ENCODE measurements at places on chromosomes 16 and 17.
A peak's percentile ranks its signal among the peaks of the same experiment; 100 is the strongest.

GRCh38 chr17:70098030-70098429 lies 23.0 kb downstream of the KCNJ16 start:
- no peak for DNase-seq

- DNase-seq: peak; percentile 81
Observed at GRCh38 chr17:37490022-37490587, 414 bp downstream of the DUSP14 start.

GRCh38 chr17:83132251-83133081 lies 53.1 kb downstream of the METRNL start:
- peak; percentile 13 for DNase-seq

DNA sequence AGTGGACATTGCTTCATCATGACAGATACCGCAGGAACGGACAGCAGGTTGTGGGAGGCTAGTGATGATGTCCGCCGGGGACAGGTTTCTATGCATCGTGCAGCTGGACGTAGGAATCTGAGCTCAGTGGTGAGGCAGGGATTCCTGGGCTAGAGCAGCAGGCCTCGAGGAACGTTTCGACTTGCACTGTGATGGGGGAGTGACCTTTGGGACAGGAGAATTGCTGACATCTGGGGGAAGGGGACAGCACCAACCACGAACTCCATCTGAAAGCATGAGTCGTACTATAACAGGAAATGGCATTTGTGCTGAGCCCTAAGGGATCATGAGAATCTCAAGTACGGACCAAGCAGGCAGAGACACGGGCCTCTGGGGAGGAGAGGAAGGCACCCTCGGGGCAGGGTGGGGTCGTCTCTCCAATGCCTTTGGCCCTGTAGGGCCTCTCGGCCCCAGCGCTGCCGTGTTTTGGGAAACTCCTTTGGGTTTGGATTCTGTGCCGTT lies 65.8 kb upstream of the ENDOV start:
- no peak for DNase-seq

DNA sequence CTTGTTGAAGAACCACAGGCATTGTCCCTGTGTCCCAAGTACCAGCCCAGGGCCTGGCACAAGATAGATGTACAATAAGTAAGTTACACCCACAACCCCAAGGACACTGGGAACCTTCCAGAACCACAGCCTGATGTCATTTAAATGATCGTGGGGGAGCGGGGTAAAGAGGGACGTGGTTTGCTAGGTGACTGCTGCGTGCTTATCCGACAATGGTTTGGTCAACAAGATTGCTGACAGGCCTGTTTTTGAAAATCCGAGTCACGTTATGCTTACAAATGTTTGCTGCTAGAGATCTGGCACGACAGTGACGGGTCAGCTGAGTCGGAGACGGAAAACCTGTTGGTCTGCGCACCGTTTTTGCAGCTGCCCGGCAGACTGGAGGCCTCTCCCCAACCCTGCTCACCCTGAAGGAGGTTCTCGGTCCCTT lies 22.8 kb downstream of the COTL1 start:
- DNase-seq: no peak

DNA sequence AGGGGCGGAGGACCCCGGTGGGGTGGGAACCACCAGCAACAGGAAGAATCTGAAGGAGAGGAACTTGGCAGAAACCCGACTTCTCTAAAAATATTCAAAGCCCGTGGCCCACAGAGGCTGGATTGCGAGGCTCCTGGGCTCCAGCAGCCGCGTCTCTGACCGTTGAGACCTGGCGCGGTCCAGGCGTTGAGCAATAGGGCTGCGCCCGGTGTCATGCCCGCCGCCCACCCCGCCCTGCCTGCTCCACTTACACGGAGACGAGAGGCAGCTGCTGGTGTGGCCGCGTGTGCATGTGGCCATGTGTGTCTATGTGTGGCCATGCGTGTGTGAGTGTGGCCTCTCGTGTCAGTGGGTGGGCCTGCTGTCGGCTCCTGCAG lies 83.6 kb downstream of the IRF8 start:
- DNase-seq: peak; percentile 50

- DNase-seq: no peak
Observed at GRCh38 chr16:68319185-68319908, 8.5 kb downstream of the PRMT7 start.

DNA sequence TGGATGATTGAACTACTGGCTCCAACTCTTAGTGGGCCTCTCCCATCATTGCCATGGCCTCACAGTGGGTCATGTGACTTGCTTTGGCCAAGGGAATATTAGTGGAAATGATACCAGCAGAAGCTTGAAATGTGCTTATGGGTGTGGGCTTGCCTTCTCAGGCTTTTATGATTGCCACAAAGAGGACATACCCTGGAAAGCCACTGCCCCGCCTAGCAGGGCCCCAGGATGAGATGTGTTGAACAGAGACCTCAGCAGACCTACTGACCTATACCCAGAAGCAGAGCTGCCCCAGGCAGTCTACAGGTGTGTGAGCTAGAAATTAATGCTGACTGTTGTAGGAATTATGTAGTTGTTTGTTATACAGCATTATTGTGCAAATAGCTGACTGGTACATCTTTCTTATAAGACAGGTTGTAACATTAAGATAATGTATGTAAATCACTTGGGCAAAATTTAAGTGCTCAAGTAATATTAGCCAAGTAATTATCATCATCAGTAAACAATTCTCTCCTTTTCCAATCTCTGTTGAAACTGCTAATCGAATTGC lies 67.8 kb upstream of the CDH5 start:
- no peak for DNase-seq

DNA sequence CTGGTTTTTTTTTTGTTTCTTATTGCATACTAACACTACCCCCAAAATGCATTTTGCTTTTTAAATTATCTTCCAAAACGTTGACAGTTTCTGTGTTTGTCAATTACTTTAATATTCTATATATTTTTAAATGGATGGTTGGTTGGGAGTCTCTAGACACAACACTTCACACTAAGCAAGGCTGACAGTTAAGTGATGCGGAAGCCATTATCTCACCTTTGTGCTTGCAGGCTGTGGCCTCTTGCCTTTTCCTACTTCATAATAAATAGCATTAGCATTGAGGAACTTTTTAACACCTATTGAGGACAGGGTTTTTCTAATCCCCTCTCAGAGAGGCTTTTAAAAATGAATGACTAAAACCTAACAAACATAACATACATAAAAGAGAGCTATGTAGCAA lies 280.8 kb upstream of the TBX2 start:
- DNase-seq: no peak

- DNase-seq: no peak
Observed at GRCh38 chr17:57154921-57155320, 69.9 kb downstream of the AKAP1 start.

GRCh38 chr17:19470530-19471261 lies 59.7 kb downstream of the RNF112 start:
- DNase-seq: peak; percentile 87

DNA sequence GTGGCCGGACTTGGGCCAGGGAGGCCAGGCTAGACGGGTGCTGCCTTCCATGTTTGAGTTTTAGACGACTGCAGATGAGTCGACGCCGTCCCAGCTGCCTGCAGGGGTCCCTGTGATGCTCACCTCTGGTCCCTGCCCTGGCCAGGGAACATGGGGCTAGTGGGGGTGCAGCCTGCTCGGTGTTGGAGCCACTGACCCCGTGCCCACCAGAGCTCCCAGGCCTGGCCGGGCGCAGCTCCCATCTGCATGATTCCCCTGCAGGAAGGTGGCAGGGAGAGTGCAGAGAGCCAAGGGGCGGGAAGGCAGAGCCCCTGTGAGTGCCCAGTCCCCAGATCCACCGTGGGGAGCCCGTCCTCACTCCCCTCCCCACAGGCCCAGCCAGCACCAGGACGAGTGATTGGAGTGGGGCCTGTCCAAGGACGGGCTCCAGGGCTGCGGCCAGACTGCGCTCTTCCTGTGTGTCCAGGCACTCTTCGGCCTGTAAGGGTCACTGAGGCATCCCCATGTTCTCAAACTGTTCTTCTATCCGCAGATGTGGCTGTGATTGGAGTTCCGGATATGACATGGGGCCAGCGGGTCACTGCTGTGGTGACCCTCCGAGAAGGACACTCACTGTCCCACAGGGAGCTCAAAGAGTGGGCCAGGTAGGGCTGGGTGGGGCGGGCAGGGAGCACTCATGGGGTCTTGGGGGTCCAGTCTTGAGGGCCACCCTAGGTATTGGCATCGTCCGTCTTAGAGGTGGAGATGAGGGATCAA lies 26.0 kb upstream of the CDH15 start:
- DNase-seq: no peak

DNA sequence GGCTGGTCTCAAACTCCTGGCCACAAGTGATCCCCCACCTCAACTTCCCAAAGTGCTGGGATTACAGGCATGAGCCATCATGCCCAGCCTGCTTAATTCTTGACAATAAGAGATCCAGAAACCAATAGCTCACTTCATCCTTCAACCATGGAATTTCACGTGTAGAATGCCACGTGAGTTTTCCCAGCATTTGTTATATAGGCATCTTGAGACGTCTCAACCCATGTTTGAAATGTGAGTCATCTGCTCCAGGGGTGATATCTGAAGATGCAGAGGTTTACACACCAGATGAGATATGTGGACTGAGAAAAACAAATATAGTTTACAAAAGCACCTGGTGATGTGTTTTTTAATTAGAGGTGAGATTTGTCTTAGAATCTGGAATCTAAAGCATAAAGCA lies 7.1 kb downstream of the TEKT3 start:
- DNase-seq: no peak

GRCh38 chr17:21029036-21029435 lies 13.8 kb downstream of the USP22 start:
- no peak for DNase-seq

DNA sequence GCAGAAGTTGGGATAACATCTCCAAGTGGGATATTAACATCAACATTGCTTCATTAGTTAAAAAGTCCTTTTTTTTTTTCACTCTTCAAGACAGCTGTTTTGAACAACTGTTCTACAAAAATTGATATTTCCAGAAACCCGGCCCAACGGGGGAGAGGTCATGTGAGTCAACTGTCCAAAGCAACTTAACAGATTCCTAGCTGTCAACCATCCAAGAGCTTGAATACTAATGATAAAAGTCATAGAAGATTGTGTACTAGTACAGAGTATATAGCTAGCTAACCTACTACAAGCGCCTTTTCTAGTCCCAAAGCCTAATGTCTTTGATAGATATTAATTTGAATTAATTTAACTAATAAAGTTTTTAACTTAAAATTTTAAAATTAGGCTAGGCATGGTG lies 172.0 kb downstream of the CYB561 start:
- DNase-seq: peak; percentile 33

- no peak for DNase-seq
Observed at GRCh38 chr16:933581-933980, 37.2 kb downstream of the LMF1 start.

DNA sequence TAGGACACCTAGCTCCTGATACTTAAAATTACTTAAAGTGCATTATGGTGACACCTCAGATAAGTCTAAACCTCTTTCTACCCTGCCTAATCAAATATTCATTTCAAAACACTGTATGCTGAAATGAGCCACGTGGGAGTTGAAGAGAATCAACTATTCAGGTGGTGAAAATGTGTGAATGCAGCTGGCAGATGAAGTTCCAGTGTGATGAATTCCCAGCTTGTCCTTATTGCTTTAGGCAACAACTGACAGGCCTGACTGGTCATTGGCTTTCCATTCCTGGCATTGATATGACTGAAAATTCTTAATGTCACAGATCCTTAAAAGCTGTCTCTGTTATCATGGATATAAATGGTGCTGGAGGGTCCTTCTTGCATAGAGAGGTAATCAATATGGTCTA lies 301.9 kb upstream of the TBX2 start:
- DNase-seq: no peak

DNA sequence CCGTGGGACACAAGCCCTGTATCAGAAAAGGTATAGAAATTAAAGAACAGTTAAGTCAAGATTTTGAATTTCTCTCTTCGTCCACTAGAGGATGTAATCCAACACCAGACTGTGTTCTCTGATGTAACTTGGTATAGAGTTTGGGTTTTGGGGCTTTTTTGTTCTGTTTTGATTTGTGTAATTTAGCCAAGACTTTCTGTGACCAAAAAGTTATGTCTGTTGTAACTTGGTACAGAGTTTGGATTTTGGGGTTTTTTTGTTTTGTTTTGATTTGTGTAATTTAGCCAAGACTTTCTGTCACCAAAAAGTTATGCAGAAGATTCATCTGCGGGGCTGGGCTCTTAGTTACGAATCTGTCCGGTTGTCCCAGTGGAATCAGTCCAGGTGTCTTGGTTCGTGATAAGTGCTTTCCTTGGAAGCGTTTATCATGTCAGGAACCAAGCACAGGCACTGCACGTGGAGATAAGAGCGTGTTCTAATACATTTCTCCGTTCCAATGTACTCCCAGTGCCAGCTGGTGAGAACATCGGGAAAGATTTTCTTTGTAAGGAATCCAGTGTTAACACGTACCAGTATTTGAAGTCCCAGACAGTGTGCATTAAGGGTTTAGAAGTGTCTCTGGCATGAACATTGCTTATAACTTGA lies 44.1 kb upstream of the SEC14L1 start:
- DNase-seq: no peak

GRCh38 chr17:76714822-76715495 lies 4.2 kb upstream of the MXRA7 start:
- DNase-seq: peak; percentile 80

GRCh38 chr16:1390239-1390779 lies 24.2 kb downstream of the UNKL start:
- DNase-seq: no peak

- peak; percentile 83 for DNase-seq
Observed at GRCh38 chr16:4053301-4053845, 62.9 kb downstream of the ADCY9 start.

- no peak for DNase-seq
Observed at GRCh38 chr16:50081428-50082018, 15.8 kb downstream of the HEATR3 start.

DNA sequence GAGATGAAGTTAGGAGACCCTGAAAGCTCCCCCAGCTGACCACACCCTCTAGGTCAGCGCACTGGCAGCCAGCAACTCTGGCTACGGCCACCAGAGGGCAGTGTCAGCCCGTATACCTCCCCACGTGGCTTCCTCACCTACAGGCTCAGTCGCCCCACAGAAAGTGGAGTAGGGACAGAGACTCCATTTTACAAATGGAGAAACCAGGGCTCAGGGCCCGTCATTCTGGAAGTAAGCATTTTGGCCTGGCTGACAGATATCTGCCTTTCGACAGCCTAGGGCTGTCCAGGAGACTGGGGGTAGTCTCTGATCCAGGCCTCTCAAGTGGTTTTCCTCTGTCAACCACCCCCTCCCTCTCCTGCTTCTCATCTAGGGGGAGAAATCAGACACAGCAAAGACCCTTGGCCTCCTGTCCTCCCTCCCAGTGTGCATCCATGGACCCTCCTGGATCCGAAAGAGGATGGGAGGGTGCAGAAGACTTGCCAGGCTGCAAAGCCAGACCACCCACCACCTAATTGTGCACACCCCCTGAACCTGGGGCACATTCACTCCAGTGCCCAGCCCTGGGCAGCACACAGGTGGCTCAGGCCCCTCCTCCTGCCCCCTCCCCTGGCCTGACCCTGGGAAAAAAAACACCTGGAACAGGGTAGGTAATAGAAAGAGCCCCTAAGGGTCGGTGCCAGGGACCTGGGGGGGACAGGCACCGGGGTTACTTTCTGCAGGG lies 3.8 kb upstream of the HAP1 start:
- peak; percentile 87 for DNase-seq

GRCh38 chr17:81976332-81977210 lies 858 bp upstream of the ASPSCR1 start:
- no peak for DNase-seq
